ENCODE measurements at places on chromosomes 4 and X.

GRCh38 chr4:91035276-91035675 lies 908.1 kb downstream of the CCSER1 start:
- DNase-seq = no peak

- DNase-seq = no peak
Measured at GRCh38 chrX:38473701-38474100, 87.6 kb upstream of the TSPAN7 start.

DNA sequence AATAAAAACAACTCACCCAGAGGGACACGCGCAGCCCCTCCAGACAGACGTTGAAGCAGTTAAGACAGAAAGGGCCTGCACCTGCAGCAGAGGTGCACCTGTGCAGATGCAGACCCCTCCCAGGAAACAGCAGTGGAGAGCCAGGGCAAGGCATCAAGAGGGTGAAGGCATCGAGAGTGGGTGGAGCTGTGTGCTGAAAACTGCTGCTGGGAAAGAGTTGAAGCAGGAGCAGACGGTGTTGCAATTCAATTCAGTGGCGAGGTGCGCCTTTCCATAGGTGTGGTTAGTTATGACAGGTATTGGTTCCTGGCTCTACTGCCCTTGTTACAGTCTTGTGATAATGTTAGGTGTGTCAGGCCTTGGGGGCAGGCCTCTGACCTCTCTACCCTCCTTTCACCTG lies 16.7 kb downstream of the LETM1 start:
- no peak for DNase-seq

DNA sequence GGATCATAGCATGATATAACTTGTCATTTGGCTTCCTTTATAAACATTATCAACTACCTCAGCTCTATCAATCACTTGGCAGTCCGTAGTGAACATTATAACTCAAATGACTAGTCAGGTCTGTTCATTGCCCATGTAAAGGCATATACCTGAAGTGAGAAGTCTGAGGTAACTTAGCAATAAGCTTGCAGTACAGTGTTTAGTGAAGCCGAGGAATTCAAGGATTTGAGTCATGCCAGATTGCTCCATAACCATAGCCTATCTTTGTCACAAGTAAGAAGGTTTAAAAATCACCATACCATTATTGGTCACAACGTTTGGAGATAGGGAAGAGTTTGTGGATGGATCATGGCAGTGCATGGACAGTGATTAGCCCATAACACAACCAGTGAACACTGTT lies 41.6 kb downstream of the AR start:
- DNase-seq = no peak

GRCh38 chr4:126396703-126397102 lies 1081.9 kb downstream of the FAT4 start:
- DNase-seq = no peak

- DNase-seq = no peak
Measured at GRCh38 chr4:24971192-24971591, 58.4 kb upstream of the CCDC149 start.

- no peak for DNase-seq
Measured at GRCh38 chr4:99821918-99822503, 5.4 kb downstream of the DAPP1 start.

GRCh38 chr4:109075621-109076020 lies 226.8 kb downstream of the COL25A1 start:
- no peak for DNase-seq

GRCh38 chr4:148211533-148211932 lies 230.7 kb downstream of the NR3C2 start:
- DNase-seq = no peak

- no peak for DNase-seq
Measured at GRCh38 chr4:144658903-144659302, 12.9 kb downstream of the HHIP start.

GRCh38 chr4:71004281-71004851 lies 10.9 kb downstream of the DCK start:
- no peak for DNase-seq

- no peak for DNase-seq
Measured at GRCh38 chr4:147981305-147981704, 249.4 kb downstream of the ARHGAP10 start.

GRCh38 chr4:171378323-171378722 lies 434.9 kb upstream of the GALNTL6 start:
- no peak for DNase-seq

GRCh38 chrX:107716118-107716684 lies 59.4 kb downstream of the TSC22D3 start:
- no peak for DNase-seq
